Mesenteric fat pad (tissue), 1 donor: ENCODE measurements at places on chromosomes 11 and 22. TPM values are rescaled to one million over a fixed set of nuclear protein-coding genes. Genes with fewer than 3 reads are reported as not detected.

FAM111B gene
- total RNA-seq = 0.26 TPM

SPDYC gene
- not detected for total RNA-seq

FREY1 gene
- total RNA-seq = 1.4 TPM

DNA sequence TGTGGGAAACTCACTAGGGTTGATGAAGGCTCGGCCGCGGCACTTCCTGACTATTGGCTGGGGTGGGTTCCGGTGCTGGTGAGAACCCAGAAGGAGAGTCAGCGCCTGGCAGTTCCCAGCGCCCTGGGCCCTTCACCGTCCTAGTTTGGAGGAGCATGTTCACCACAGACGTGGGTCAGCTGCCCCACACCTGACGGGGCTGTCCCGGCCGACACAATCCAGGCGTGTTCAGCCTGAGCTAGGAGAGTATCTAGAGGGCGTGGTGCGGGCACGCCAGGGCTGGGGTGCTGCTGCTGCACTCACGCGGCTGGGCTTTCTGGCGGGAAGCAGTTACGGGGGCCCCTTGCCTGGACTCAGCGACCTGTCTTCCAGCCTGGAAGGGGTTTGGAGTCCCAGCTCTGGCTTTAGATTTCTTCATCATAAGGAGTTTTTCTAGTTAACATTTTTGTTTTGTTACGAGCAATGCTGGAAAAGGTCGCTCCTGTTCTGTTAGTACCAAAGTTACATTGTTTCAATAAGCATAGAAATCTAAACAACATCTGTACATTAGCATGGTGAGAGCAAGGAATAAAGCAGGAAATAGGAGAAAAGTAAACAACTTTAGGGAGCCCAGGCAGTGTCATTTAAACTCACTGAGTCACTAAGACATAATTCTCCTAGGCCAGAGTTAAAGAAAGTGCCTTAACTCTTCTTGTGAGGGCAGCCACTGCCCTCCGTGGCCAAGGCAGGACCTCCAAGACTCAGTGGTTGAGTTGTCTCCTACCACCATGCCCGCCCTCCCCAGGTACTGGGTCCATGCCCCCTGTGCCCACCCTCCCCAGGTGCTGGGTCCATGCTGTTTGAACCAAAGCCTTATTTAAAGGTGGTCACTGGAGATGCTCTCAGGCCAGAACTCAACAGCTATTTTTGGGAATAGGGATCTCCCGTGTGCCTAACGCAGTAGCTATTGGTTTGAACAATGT lies 12.1 kb upstream of the ADORA2A start:
- DNase-seq = no peak

DNA sequence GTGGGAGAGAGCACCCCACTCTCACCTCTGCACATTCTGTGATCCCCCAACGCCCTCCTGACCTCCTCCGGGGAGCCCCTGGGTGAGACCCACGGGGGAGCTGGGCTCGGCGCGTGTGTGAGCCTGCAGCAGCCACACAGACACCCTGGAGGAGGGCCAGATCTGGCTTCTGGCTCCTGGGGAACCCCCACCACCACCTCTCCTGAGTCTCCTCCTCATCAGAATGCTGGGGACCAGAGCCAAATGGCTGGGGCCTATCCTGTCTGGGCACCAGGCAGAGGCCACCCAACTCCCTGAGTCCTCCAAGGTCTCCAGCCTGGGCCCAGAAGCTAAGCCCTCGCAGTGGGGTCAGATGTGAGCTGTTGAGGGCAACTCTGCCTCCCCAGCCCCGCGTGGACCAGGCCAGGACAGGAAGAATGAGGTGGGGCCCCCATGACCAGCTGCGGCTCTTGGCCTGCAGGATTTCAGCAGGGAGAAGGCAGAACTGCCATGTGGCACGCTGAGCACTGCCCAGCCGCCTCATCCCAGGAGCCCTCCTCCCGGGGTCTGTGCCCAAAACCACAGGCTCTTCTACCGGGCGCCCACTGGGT lies 5.5 kb upstream of the PIM3 start:
- DNase-seq = no peak

DNA sequence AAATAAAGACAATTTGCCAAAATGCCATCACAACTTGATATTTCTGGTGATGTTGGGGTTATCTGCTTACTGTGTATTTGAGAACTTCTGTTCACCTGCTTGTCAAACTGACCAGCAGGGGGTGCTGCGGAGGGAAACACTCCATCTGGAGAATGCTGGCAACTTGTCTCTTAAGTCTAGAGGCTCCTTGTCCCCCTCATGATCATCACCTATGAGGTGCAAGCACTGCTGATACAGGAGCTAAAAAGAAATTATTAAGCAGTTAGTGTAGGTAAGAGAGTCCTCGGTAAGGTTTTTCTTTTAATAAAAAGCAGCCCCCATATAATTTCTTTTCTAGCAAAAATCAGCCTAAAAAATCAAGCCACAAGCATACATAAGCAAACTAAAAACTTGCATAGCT lies 32.7 kb upstream of the GLYATL1B start:
- no peak for DNase-seq

- no peak for DNase-seq
Measured at GRCh38 chr11:30585892-30586250, 282 bp downstream of the MPPED2 start.

DNA sequence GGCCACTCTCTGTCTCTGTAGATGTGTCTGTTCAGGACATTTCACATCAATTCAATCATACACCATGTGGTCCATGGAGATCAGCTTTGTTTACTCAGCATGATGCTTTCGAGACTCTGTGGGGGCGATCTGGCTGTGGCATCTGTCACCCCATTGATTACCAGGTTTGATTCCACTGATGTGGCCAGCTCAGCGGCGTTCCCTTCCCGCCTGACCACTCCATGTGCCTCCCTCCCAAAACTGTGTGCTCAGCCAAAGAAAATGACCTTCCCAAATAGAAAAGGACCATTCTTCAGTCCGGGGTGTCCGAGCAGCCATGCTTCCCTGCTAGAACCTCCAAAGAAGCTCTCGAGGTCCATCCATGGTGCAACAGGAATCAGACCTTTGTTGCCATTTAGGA lies 89.1 kb downstream of the BRD1 start:
- DNase-seq = peak; percentile 67

DNA sequence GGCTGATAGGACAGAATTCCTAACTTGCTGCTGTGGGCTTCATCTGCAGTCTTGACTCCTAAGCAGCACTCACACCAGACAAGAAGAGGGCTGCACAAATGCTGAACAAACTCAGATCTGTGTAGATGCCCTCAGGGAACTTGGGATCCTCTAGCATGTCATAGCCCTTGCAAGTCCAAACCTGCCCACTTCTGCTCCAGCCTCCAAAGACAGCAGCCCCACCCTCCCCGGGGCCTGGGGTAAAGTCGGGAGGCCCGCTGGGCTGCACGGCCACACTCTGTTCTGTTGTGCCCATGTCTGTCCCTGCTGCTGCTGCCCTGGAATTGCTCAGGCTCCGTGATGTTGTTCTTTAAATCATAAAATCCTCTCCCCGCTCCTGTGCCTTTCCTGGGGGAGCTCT lies 28.3 kb downstream of the DRD2 start:
- no peak for DNase-seq

GRCh38 chr11:116465056-116465455 lies 307.7 kb downstream of the BUD13 start:
- DNase-seq = no peak

DNA sequence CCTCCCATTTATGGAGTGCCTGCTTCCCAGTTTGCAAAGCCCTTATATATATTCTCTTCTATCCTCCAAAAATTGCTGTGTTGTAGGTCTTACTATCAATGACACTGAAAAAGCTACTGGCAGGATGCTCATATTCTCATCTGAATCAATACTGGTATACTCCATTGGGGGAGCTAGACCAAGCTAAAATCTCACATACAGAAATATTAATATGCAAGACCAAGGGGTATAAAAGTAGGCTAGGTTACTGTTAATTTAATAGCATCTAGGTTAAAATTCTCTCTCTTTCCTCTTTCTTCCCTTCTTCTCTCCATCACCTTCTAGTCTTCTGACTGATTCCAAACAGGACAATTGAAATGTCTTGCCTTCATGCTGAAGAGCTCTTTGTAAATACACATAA lies 17.1 kb upstream of the BDNF start:
- no peak for DNase-seq

DNA sequence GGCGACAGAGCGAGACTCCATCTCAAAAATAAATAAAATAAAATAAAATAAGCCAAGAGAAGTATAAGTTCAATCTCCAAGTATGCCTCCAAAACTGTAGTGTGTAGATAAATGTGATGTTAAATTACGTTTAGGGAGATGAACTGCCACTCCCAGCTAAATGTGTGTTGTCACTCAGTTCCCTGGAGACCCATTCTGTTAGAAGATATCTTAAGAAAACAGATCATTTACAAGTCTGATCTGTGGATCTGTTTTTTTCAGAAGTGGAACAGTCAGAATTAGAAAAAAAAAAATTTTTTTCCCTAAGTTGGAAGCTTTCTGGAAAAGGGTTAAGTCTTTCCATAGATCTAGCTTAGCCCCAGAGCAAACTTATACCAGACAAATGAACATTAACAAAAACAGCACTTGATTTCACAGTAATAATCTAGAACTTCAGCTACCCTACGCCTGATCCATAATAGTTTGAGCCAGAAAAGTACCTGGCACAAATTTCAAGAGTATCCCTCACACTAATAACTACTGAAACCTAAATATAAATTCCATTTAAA lies 18.2 kb downstream of the CELF1 start:
- no peak for DNase-seq

DNA sequence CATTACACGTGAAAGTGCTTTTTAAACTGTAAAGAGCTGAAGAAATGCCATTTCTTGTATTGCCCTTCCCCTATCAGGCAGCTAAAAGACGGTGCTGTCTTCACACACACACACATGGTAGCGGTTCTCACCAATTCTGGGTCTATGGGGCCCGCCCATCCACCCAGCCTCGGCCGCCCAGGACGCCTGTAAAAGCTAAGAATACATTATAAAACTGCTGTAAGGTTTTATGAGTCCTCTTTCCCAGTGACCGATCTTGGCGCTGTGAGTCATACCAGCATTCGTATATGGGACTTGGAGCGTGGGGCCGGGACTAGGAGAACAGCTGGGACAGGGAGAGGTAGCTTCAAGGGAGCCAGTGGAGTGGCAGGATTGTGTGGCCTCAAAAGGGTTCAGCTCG lies 149.7 kb upstream of the CADM1 start:
- DNase-seq = no peak

DNA sequence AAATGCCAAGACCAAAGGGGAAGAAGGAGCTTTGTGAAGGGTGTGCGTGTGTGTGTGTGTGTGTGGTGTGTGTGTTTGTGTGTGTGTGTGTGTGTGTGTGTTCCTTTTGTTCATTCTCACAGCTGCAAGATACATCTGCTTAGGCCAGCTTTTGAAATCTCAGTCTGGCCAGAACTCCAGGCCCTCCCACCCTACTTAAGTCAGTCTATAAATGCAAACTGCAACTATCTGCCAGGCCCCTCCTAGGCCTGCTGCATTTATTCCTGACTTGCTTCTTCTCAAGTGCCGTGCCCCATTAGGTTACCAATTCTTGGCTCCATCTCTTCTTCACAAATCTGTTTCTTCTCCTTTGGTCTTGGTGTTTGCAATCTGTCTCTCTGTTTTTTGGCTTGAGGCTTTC lies 21.6 kb upstream of the RIC3 start:
- no peak for DNase-seq

GRCh38 chr11:15153231-15153630 lies 38.5 kb downstream of the INSC start:
- DNase-seq = no peak

GRCh38 chr11:75272821-75273301 lies 32.3 kb downstream of the TPBGL start:
- peak; percentile 73 for DNase-seq
